ENCODE measurements at places on chromosomes 12 and 14.

- DNase-seq, result no peak
Measured at GRCh38 chr12:3200032-3200617, 122.9 kb downstream of the TSPAN9 start.

DNA sequence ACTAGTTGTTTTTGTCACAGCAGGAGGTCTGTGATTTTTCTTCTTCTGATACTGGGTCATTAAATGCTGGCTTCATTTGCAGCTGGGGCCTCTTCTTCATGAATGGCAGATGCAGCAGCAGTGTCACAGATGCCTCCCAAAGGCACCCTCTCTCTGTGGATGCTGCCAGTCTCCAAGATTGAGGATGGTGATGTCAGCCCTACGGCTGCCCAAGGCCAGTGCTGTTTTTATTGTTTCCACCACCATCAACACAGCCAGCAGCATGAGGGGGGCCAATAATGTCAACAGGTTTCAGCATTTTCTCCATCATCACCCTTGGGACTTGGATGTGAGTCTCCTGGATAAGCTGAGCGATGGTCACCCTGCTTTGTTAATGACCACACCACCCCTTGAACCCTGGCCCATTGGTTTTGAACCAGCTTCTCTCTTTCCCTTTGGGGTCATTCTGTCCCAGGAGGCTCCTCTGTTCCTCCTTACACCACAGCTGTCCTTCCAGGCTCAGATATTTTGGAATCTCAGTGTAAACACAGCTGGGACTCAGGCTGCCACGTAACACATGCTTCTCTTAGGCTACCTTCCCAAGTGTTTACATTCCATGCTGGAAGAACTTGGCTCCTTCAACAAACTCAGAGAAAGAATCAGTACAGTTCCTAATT lies 151.7 kb upstream of the DDHD1 start:
- DNase-seq, result no peak

- peak; percentile 30 for DNase-seq
Measured at GRCh38 chr12:93591137-93591868, 18.8 kb downstream of the SOCS2 start.

DNA sequence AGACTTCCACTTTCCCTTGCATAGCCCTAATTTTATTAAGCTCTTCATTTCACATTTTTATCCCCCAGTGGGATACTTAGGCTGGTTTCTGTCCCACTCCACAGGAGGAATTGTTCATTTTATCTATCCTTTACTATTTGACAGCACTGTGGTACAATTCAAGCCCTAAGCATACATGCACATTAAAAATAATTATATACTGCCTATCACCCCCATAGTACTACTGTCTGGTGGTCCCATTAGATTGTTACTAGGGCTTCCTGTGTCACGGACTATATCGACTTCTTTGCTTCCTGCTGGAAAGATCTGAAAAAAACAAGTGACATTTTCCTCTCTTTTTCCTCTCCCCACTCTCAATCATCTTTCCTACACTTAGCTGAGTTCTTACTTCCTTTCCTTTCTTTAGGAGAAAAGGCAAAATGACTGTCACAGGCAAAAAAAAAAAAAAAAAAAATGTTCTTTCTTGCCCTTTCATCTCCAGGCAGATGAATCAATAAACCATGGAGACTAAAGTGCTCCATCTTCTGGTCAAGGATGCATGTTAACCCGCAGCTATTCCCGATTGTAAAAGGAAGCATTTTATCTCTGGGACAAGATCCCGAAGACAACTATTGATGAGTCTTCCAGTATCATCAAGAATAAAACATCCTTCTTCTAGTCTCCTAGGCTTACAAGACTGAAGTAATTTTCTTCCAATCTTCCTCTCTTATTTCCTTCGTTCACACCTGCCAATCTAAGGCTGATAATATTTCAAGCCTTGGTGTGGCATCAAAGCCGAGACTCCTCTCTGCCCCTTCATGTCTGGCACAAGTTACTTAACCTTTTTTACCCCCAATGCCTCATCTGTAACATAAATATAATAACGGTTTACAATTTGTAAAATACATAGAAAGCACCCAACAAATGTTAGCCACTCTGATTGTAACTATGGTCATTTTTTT lies 94.4 kb upstream of the PLEKHG7 start:
- DNase-seq, result peak; percentile 6

DNA sequence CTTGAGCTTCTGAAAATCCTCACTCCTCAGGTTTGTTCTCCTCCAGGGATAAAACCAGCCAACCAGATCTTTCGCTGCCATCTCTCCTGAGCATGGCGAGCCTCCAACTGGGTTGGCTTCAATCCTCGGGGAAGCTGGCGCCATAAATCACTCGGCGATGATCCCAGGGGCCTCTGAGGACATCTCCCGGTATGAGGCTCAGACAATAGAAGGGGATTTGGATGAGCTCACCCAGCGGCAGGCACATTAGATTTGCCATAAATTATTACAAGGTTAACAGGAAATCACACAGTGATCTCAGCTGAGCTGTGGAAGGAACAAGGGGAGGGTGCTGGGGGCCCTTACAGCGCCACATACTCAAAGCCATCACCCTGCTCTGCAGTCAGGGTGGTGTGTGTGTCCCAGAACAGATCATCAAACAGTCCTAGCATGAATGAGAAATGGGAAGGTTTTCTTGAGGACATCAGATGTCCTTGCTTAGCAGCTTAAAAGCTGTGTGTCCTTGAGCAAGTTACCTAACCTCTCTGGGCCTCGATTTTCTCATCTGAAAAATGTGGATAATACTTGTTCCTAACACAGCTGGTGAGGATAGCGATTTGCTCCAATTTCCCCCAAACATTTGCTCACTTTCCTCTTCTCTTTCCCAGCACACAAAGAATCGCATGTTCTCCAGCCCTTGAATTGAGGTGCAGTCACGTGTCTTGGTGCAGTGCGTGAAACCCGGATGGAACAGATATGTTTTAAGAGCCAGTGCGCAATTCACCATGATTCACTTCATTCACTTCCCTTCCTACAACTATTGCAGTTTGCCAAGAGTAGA lies 142.8 kb downstream of the SCARB1 start:
- DNase-seq, result no peak

DNA sequence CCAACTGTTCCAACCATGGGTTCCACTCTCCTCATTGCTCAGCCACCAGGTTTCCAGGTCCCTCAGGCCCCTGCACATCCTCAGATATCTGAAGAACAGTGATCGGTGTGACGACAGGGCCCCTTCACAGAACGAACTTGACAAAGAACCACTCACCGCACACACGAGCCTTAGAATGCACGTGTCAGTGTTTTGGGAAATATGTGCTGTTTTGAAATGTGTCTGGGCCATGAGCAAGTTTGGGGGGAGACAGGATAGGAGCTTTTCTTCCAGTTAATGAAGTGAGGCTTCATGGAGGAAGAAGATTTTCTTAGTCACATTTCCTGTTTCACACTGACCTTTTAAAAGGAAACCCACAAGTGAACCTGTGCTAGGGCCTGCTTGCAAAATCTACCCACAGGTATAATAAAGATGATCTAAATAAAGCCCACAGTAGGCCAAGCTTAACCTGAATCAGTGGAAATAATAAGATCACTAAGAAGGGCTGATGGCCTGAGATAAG lies 58.6 kb downstream of the ZFP36L1 start:
- DNase-seq, result peak; percentile 38

DNA sequence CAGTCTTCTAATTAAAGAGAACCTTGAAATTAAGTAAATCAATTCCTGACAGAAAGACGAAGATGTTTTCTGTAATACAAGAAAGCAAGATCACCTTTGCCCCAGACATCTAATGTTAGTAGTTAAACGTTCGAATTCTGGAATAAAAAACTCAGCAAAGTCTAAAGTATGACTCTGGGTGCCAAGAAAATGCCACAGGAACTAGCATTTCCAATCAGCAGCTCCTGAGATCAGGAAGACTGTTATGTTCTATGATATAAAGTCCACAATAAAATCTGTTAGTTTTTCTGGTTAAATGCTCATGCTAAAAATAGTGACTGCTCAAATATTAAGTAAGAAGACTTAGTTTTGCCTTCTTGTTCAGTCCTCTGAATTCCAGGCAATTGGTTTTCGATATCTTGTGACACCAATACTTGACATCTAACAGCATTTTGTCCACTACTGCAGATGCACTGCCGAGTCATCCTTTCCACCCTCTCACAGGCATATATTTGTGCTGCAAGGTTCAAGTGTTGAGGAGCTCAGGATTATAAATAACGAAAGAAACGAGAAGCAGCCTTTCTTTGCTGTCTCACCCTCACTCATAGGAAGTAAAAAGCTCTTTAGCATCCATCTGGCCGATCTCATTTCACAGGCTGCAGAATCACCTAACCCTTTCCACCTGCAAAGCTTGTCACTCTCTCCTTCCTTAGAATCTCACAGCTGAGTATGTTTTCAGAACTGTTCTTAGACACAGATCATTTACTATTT lies 32.0 kb downstream of the SSH1 start:
- no peak for DNase-seq

DNA sequence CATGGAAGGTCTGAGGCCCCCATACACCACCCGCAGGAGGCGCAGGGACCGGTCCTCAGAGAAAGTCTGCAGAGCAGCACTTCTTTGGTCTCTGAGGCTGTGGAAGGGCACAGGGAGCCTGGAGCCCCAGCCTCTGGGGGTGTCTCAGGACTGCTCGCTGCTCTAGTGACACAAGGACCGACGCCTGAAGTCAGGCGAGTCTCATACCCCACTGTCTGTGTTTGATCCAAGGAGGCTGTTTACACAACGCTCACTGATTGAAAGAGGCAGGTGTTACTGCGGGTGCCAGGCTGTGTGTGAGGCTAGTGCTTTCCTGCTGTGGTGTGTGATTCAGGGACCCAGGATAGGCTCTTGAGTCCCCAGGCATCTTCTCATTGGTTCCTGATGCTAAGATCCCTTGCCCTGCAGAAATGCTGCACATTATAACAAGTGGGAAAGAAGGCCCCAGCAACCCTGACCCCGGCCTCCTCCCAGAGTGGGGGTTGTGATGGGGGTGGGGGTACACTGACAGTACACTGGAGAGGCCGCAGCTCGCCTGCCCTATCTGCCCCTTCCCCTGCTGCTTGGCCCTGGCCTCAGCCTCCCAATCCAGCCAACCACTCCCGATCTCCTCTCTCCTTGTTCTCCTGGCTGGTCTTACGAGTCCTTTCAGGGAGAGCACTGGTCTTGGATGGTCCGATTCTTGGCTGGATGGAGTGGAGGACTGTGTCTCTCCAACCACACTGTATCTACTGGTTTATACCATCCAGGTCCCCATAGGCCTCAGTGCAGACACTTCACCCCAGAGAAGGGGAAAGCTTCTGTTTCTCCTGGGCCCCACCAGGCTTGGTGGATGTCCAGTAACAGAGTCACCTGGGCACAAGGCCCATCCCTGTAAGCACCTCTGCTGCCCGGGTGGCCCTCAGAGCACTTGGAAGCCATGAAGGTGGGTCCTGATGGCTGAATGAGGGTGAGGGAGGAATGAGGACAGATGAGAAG lies 6.6 kb downstream of the CACNA2D4 start:
- DNase-seq, result no peak

DNA sequence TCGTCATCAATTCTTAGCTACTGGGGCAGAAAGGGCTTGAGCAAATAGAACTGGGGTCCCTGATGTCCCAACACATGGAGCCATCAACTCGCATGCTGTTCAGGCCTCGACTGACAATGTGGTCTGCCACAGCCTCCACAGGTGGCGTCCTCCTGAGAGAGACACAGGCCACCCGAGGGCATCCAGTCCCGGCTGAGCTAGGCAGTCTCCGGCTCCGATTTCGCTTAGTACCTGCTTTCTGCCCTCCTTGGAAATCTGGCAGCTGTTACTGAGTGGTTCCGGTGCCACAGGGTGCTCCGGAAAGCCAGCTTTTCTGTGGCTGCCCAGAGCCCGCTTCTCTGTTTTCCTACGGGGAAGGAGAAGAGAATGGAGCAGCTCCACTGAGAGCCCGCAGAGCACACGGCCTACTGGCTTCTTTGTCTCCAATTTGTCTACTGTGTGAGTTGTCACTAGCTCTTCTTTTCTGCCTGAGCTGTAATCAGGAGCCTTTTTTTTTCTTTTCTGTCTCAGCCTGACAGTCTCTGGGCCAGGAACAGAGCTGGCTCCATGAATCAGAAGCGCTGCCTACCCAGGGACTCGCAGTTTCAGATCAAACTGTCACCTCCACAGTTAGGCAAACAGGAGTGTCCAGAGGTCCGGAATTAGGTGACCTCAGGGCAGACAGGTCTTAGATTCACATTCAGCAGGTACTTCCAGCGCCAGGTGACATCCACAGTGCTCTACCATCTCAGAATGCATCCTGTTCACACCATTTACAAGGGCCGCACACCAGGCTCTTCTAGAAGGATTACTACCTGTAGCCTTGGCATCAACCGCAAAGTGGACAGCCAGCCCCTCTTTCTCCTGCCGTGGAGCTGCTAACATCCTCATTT lies 73.3 kb downstream of the MOK start:
- no peak for DNase-seq

DNA sequence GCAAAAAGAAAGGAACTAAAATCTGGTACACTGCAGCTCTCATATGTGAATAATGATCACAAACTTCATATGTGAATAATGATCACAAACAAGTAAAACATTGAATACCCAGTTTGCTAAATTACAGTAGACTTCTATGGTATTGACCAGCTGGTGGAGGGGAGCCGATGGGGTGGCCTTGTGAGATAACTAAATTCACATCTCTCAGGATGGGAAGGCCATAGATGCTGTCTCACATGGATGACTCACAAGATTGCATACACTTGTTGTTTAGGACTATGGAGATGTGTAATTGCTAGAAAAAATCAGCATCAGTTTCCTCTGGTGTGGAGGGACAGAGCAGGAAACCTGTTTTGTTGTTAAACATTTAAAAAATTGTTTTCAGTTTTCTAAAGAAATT lies 49.2 kb downstream of the ACACB start:
- DNase-seq, result no peak

GRCh38 chr14:95761436-95761835 lies 47.5 kb upstream of the TCL1A start:
- DNase-seq, result no peak

DNA sequence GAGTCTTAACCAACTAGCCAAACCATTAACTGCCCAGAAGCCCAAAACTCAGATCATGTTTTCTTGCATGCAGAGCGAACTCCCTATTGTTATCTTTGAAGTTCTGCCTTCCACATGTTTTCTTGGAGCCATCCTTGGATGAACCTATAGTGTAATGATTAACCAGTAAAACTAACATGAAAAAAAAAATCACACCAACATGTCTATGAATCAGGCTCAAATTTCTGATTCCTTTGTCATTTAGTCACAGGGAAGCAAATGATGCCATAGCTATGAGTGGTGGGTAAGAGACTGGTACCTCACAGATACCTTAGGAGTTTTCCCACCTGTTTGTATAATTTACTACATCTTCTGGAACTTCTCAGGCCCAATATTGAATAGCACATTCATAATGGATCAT lies 70.7 kb downstream of the PTPRO start:
- DNase-seq, result no peak

- no peak for DNase-seq
Measured at GRCh38 chr12:10098791-10099190, at the start of gene CLEC1A. Gene CLEC1A, minus strand, starts transcription at chr12:10098985. Its CDS starts 63 bp downstream, at chr12:10098922.

GRCh38 chr12:125208942-125209341 lies 143.7 kb downstream of the AACS start:
- no peak for DNase-seq

- no peak for DNase-seq
Measured at GRCh38 chr14:61973981-61974380, 211.8 kb downstream of the SNAPC1 start.
